GF-D8 (cell line): ENCODE measurements at places on chromosomes 4 and X.

- no peak for DNase-seq
These were observed 250.4 kb downstream of the TMA16 start for GRCh38 chr4:163744861-163745260.

GRCh38 chrX:10726647-10727046 lies 106.3 kb upstream of the MID1 start:
- no peak for DNase-seq

DNA sequence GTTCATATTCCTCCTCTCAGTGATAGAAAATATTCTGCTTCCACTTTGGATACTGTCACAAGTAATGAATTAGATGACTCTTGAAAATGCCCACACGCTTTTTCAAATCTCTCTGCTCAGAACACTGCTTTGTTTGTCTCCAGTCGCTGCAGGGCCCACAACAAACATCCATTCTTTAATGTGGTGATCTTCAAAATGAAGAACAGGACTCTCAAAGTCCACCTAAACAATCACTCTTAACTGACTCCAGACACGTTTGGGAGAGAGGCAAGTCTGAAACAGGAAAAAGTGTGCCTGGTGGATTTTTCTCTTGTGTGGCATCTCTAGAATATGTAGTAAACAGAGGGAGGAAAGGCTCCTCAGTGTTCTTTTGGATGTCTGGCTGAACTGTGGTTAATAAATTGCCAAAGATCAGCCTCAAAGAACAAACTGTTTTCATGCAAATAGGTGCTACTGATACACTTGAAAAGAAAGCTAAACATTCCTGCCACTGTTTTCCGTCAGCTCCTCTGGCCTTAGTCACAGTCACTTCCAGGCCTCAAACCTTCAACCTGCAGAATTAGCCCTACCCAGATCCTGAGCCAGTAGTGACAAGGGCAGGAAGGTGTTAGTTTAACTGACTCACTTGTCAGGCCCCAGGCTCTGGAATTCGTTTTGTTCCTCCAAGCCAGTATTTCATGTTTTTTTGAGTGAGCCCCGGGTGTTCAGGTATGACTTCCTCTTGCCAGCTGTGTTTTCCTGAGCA lies 259.6 kb upstream of the GPC4 start:
- no peak for DNase-seq

DNA sequence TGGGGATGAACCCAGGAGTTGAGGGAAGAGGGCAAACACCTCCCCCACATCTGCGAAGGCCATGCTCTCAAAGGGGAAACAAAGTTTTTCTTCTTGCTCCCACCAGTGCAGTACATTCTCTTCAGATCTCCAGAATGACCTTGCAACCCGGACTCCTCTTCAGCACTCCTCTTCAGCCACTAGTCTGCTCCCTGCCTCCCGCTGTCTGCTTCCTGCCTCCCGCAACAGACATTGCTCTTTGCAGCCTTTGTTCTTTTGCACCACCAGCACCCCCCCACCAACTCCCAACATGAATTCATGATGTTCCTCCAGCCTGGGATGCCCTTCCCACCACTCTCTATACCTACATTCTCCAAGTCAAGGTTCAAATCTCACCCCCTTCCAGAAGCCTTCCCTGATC lies 32.1 kb downstream of the UTP14A start:
- no peak for DNase-seq
